ENCODE measurements at places on chromosomes 3 and 15.

GRCh38 chr15:69955240-69955894 lies 142.3 kb downstream of the TLE3 start:
- no peak for DNase-seq

DNA sequence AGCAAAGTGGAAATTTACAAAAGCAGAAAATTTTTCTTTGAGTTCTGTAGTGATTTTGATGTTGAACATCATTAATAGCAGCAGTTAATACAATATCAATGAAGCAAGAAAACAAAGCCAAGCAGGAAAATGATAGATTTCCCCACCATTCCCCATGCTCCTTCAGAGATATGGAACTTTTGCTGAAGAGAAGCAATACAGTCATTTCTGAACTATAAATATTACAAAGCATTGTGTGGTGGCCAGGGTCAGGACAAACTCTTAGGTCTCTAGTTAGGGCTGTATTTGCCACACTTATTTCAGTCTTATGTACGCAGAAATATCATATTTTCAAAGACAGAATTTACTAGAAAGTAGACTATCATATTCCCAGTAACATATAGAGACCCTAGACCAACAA lies 88.8 kb upstream of the P3H2 start:
- DNase-seq = no peak

GRCh38 chr3:177820683-177821316 lies 623.5 kb upstream of the TBL1XR1 start:
- no peak for DNase-seq

DNA sequence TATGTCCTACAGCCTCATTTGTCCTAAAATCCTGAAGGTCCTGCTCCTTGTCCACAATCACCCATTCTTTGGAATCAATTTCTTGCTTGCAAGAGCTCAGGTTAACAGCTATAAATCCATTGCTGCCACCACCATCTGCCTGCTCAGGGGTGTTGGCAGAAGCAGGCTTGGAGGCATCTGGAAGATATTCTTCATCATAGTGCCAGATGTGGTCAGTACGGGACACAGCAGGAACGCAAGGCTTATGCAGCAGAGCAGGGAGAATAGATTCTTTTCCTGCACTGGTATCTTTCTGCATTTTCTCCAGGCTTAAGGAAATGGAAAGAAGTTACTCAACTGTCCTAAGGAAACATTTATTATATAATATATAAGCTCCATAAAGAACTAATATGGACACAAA lies 38.5 kb upstream of the CDAN1 start:
- no peak for DNase-seq

DNA sequence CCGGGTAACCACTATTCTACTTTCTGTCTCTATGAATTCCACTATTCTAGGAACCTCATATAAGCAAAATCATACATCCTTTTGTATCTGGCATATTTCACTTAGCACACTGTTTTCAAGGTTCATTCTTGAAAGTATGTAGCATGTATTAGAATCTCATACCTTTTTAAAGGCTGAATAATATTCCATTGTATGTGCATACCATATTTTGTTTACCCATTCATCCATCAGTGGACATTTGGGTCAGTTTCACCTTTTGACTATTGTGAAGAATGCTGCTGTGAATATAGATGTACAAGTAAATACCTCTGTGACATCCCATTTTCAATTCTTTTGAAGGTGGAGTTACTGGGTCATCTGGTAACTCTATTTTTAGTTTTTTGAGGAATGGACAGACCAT lies 36.6 kb upstream of the SEC22A start:
- no peak for DNase-seq
